BJ (cell line): ENCODE measurements at places on chromosomes 12 and 14. TPM values are rescaled to one million over a fixed set of nuclear protein-coding genes. Genes with fewer than 3 reads are reported as not detected.

Gene FAM186B
- polyA plus RNA-seq, result 0.11 and 0.12 TPM in 2 replicates

DNA sequence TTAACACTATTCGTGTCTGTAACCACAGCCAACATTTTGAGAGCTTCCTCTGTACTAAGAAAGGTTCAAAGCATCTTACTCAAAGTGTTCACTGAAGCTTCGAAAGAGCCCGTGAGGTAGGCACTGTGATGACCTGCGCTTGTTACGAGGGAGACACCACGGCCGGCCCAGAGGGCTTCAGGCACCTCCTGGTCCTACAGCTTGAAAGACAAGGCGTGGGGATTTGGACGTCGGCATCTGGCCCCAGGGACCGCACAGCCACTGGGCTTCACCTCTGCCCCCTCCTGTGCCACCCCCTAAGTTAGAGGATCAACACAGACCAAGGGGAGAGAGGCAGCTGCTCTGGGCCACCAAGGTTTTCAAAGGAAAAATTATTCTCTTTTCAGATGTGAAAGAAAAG is 75.6 kb downstream of the RIMBP2 start:
- no peak for DNase-seq

DNA sequence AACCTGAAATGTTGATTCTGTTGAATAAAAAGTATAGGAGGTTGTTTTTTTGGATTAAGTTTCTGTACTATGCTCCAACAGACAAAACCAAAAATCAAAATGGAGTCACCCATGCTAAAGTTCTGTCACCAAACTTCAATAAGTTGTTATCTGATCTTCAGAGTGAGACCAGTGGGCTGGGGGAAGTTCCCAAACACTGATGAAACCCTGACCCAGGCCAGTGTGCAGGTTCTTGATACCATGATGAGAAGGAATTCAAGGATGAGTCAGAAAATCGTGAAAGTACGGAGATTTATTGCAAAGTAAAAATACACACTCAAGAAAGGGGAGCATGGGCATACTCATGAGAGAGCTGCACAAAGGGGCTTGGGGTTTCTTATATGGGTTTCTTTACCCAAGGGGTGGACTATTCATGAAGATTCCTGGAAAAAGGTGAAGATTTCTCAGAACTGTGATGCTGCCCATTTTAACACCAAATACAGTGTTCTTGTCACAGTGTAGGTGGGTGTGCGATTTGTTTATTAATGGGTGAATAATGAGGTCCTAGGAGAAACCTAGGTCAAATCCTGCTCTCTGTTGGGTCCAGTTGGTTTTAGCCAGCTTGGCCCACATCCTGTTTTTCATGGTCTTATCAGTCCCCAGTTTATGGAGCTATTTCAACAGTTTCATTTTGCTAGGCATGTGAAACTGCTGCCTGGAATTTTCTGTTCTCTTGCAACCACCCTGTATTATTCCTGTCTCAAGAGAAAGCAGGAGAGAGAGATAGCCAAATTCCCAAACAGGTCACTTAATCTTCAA is 27.5 kb upstream of the DENND5B start:
- no peak for DNase-seq

DNA sequence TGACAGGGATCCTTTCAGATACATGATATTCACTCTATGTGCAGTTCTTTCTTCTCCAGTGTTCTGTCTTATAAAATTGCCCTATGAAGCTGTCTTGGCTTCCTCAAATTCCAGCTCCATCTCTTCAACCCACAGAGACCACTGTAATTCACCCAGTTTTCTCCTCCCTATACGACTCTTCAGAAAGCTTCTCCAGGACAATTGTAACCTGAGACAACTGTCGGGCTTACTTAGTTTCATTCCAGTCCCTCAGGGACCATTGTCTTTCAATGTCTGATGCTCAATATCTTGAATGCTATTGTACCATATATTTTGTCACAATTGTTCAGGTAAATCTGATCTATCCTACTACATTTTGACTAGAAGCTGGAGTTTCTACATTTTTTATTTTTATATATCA is 345.3 kb downstream of the RPL10L start:
- DNase-seq, result no peak

- peak; percentile 83 for DNase-seq
These were observed 203.2 kb downstream of the ZFP36L1 start for GRCh38 chr14:68589447-68590200.

DNA sequence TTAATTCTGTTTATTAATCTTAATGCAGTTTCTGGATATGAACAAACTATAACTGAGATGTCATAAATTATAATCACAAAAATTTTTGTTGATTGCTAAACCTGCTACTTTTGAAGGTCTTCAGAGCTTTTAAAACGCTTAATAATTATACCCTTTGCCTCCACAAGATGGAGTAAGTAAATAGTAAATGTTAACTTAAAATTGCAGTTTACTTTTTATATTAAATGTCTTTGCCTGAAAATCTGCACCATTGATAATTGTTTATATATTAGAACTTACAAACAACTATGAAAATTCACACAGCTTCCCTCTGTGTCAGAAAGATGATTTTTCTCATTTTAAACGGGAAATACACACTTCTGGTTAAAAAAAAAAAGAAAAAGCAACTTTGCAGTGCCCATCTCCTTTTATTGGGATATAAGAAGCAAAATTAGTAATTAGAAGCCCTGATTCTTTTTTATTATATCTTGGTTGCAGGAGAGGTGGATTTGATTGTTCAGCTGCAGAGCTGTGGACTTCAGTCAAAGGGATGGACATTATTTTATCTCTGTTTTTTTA is 35.6 kb downstream of the SCFD1 start:
- no peak for DNase-seq

- no peak for DNase-seq
These were observed at the start of gene RTN1 for GRCh38 chr14:59870277-59871165. TSS of gene RTN1 (minus strand) at chr14:59870776. CDS start at chr14:59870630, 146 bp downstream.
